ENCODE measurements at places on chromosomes 1 and 21. TPM values are rescaled to one million over a fixed set of nuclear protein-coding genes. Genes with fewer than 3 reads are reported as not detected.

GRCh38 chr1:201298396-201299381, 15.4 kb downstream of the PKP1 start:
- no peak for DNase-seq

DNA sequence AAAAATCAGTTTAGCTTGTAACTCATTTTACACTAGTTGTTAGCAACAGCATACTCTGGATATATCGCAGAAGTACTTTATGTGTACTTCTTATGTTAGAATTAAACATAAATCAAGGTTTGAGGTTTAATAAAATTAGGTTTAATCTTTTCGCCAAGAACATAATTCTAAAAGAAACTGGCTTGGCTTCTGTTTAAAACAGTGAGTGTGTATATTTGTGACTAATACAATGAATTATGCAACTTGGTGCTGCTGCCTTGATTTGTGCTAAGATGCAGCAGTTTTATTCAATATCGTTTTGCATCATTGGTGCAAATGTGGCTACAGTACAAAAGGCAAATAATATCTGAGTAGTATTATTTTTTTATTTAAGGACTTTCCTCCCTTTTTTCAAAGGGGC, 44.8 kb downstream of the USP25 start:
- DNase-seq = no peak

GRCh38 chr1:14846688-14847087, 248.2 kb downstream of the KAZN start:
- DNase-seq = no peak

Gene ERO1B
- total RNA-seq = 4.7 TPM

Gene CAPN8
- total RNA-seq = not detected

Gene RGS2
- total RNA-seq = 19.1 TPM

Gene NEK2
- total RNA-seq = 23.5 TPM
